ENCODE measurements at places on chromosomes 16 and 17. TPM values are rescaled to one million over a fixed set of nuclear protein-coding genes. Genes with fewer than 3 reads are reported as not detected.

DNA sequence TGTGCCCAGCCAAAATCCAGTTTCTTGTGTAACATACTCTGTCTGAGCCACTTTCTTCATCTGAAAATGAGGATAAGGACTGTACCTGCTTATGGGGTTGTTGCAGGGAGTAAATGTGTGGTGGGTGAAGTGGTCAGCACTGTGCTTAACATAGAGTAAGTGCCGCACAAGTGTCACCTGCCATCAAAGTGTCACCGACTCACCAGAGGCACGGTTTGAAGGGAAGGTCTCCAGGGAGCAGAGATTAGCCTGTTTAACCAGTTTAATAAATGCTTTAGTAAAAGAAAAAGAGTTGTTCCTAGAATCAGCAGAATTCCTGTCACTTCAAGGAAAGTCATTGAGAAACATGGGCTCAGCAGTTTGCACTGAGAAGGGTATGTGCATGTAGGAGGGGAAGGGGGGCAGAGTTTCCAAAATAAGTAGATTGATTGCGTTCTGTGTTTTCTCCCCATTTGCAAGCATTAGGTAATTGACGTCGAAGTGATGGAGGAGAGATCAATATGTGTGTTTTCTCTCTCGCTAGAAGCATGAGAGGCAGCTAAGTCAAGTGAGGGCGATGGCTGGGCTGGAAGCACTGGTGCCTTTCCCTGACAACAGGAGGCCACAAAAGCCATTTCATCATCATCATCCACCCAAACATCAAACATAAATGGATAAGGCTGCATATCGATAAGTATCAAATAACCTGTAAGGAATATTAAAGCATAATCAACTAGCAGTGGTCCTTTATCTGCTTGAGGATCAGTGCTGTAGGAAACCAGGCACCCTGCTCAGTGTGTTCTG lies 19.1 kb downstream of the FAM20A start:
- H3K4me3 ChIP-seq: no peak overlapping the region
- DNase-seq: no peak
- H3K27ac ChIP-seq: no peak overlapping the region
- peaks cover 36% of the 10 kb centered on the region for H3K27me3 ChIP-seq
- H3K4me1 ChIP-seq: no peaks in the 10 kb centered on the region

GRCh38 chr17:64008830-64009229 lies 10.7 kb downstream of the PRR29 start:
- DNase-seq: no peak
- H3K4me1 ChIP-seq: peaks cover 52% of the 10 kb centered on the region
- H3K4me3 ChIP-seq: no peak overlapping the region
- no peaks in the 10 kb centered on the region for H3K27me3 ChIP-seq

GRCh38 chr16:4618645-4619418 lies 4.1 kb upstream of the UBALD1 start:
- H3K27me3 ChIP-seq: no peaks in the 10 kb centered on the region
- H3K4me1 ChIP-seq: peaks cover 8% of the 10 kb centered on the region
- DNase-seq: no peak
- no peak overlapping the region for H3K4me3 ChIP-seq

Gene CSH2
- total RNA-seq: 3.6 TPM

Gene CARD14
- not detected for total RNA-seq

Measured in T-helper 17 cell (primary cell).